ENCODE measurements at places on chromosomes 7 and 10. TPM values are rescaled to one million over a fixed set of nuclear protein-coding genes. Genes with fewer than 3 reads are reported as not detected.
A peak's percentile ranks its signal among the peaks of the same experiment; 100 is the strongest.

DEPP1 gene
- 144 TPM for total RNA-seq

- H3K4me1 ChIP-seq: no peaks in the 10 kb centered on the region
- DNase-seq: no peak
- H3K27ac ChIP-seq: no peak overlapping the region
- H3K4me3 ChIP-seq: no peak overlapping the region
- no peaks in the 10 kb centered on the region for H3K27me3 ChIP-seq
- no peaks in the 10 kb centered on the region for H3K36me3 ChIP-seq
Observed at GRCh38 chr7:16062269-16062668, 359.1 kb downstream of the CRPPA start.

DNA sequence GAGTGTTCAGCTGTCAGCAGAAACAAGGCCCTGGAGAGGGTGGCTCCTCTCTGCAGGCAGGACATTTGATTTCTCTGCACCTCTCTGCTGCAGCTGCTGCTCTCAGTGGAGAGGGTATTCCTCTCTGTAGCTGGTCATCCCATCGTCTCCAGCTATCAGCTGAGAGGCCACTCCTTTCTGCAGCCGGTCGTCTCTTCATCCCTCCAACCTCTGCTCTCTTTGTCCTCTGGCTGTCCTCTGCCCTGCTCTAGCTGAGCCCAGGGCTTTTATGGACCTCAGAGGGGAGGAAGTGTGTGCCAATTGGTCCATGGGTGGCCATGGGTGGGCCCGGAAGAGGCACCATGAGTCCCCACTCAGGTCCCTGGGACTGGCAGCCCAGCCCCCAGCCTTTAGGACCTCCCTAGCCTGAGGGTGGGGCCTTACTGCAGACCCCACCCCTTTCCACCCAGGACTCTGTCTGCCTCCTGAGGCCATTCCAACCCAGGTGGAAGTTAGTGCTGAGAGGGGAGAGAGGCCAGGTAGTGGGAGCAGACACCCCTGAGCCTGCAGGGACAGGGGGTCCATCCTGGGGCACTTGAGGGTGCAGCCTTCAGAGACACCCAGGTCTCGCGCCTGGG is 26.2 kb upstream of the CDCA7L start:
- H3K27me3 ChIP-seq: no peaks in the 10 kb centered on the region
- no peaks in the 10 kb centered on the region for H3K4me1 ChIP-seq
- no peaks in the 10 kb centered on the region for H3K36me3 ChIP-seq
- H3K27ac ChIP-seq: no peak overlapping the region

DNA sequence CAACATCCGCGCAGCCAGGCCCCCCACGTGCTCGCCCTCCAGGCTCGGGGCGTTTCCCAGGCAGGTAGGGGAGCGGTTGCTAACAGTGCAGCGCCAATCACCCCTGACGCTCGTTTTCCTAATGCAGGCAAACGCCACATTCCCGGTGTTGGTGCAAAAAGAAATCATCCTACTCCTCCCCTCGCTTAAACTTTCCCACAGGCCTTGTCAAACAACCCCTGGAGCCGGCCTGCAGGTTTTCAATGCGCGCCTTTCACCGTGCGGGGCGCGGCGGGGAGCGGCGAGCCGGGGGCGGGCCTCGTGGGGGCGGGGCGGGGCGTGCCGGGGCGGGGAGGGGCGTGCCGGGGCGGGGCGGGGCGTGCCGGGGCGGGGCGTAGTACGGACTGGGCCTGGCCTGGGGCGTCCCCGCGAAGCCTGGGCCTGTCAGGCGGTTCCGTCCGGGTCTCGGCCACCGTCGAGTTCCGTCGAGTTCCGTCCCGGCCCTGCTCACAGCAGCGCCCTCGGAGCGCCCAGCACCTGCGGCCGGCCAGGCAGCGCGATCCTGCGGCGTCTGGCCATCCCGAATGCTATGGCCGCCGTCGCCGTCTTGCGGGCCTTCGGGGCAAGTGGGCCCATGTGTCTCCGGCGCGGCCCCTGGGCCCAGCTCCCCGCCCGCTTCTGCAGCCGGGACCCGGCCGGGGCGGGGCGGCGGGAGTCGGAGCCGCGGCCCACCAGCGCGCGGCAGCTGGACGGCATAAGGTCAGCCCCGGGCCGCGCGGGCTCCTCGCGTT is at the start of gene ECHDC3:
TSS of gene ECHDC3 (plus strand) at position 374 of the 770 bp plus-strand sequence. CDS start at position 569, 195 bp downstream.
- peak within 1 kb of the TSS; percentile 61 for H3K4me3 ChIP-seq
- peaks cover 2% of the 10 kb centered on the region for H3K4me1 ChIP-seq
- no peaks in the 10 kb centered on the region for H3K36me3 ChIP-seq

DNA sequence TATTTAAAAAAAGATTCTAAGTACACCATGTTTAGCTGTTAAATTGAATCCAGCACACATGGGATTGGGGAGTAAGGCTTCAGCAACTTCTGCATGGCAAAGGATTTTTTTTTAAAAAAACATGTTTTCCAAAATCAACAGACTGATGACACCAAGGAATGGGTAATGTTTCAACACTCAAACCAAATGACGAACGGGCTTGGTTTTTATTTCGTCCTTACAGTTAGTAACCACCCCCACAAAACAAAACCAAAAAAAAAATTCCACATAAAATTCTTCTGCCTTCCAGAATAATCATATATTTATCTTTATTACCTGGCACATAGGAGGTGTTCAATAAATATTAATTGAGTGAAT is 45.7 kb downstream of the ICA1 start:
- H3K36me3 ChIP-seq: no peaks in the 10 kb centered on the region
- H3K27ac ChIP-seq: no peak overlapping the region
- H3K4me3 ChIP-seq: no peak overlapping the region
- H3K27me3 ChIP-seq: no peaks in the 10 kb centered on the region
- no peak for DNase-seq
- no peaks in the 10 kb centered on the region for H3K4me1 ChIP-seq

GRCh38 chr7:81140775-81141174 is 221.9 kb upstream of the SEMA3C start:
- no peaks in the 10 kb centered on the region for H3K4me1 ChIP-seq
- no peak for DNase-seq
- H3K4me3 ChIP-seq: no peak overlapping the region
- H3K27ac ChIP-seq: no peak overlapping the region
- no peaks in the 10 kb centered on the region for H3K27me3 ChIP-seq

GRCh38 chr10:113003052-113003451 is 53.0 kb downstream of the TCF7L2 start:
- DNase-seq: no peak
- H3K4me3 ChIP-seq: no peak overlapping the region
- no peaks in the 10 kb centered on the region for H3K27me3 ChIP-seq
- no peak overlapping the region for H3K27ac ChIP-seq
- H3K36me3 ChIP-seq: no peaks in the 10 kb centered on the region

GRCh38 chr7:92260248-92260781 is 14.5 kb downstream of the ANKIB1 start:
- DNase-seq: no peak
- H3K27ac ChIP-seq: no peak overlapping the region
- H3K27me3 ChIP-seq: no peaks in the 10 kb centered on the region
- no peaks in the 10 kb centered on the region for H3K4me1 ChIP-seq
- H3K36me3 ChIP-seq: no peaks in the 10 kb centered on the region

- peak overlapping the region; percentile 86 for H3K27ac ChIP-seq
- no peaks in the 10 kb centered on the region for H3K27me3 ChIP-seq
- H3K36me3 ChIP-seq: no peaks in the 10 kb centered on the region
Observed at GRCh38 chr7:139683137-139683921, 94.5 kb downstream of the HIPK2 start.

DNA sequence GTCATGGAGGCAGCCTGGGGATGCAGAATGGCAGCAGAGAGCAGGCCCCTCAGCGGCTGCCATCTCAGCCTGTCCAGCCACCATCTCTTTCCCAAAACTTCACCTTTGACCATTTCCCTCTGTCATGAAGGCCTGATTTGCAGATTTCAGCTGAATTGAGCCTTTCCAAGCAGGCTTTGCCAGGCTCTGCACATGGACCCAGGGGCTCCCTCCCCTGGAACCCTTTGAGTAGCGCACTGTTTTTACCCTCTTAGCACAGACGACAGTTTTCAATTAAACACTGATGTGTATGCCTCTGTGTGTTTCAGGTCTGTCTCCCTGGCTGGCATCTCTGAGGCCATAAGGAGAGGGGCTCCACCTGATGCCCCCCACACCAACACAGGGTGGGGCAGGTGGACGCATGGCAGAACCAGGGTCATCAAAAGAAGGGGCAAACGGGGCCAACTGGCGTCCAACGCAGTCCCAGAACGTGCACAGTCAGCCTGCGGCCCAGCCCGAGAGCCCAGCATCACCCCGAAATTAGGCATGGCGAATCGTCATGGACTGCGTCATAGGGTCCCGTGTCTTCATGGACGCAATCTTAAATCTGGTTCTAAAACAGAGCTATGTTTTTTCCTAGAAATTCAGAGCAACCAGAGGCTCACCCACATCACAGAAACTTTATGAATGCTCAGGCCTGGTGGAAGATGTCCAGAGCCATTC is 185.0 kb upstream of the TCERG1L start:
- no peak overlapping the region for H3K27ac ChIP-seq
- no peak overlapping the region for H3K4me3 ChIP-seq
- no peak for DNase-seq
- H3K27me3 ChIP-seq: no peaks in the 10 kb centered on the region
- no peaks in the 10 kb centered on the region for H3K4me1 ChIP-seq
